ENCODE measurements at places on chromosomes 3 and 15. TPM values are rescaled to one million over a fixed set of nuclear protein-coding genes. Genes with fewer than 3 reads are reported as not detected.

MAP6D1 gene
- total RNA-seq, result 4.2 TPM

SCG5 gene
- 1.3 TPM for total RNA-seq

ELL3 gene
- 17.1 TPM for total RNA-seq

KLHL6 gene
- 0.07 TPM for total RNA-seq

MINDY4B gene
- not detected for total RNA-seq
